Stimulated activated CD8-positive, alpha-beta memory T cell treated with anti-CD3 and anti-CD28 coated beads, Interleukin-4, amount 100 ng/mL, for 24 hours (primary cell): ENCODE measurements at places on chromosomes 13 and 19.

GRCh38 chr13:93690139-93690538 is 463.5 kb downstream of the GPC6 start:
- no peak for DNase-seq

GRCh38 chr13:65913173-65913572 is 1317.0 kb downstream of the PCDH9 start:
- DNase-seq, result no peak

- no peak for DNase-seq
These were observed 43.7 kb downstream of the FRY start for GRCh38 chr13:32075170-32075851.

DNA sequence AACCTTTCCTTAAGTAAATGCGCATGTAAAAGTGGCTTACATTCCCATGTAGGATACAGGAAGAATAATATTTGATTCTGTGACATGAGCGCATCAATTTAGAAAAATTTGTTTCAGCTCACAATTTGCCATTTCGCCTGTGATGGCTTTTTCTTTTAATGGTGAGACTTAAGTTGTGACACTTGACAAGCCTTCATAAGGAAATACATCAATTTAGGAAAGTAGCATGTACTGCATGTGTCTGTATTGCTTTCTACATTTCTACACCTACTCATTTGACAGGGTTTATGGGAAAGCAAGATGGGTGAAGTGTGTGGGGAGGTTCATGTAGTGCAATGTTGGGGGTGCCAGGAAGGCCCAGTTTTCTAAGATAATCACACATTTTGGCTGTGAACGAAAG is 12.1 kb upstream of the SCEL start:
- DNase-seq, result no peak

DNA sequence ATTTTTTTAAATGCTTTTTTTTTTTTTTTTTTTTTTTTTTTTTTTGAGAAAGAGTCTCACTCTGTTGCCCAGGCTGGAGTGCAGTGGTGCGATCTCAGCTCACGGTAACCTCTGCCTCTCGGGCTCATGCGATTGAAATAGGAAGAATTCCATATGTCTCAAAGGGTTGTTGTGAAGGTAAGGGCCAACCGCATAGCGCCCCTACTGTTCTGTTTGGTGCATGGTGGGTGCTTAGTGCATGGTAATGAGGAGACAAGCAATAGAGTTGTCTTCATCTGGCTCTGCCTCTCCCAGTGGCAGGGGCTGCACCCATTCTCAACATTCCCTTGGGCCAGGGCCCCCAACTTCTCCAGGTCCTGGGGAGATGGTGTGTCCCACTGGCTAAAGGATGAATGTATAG is 68.7 kb downstream of the RASL11A start:
- DNase-seq, result no peak

DNA sequence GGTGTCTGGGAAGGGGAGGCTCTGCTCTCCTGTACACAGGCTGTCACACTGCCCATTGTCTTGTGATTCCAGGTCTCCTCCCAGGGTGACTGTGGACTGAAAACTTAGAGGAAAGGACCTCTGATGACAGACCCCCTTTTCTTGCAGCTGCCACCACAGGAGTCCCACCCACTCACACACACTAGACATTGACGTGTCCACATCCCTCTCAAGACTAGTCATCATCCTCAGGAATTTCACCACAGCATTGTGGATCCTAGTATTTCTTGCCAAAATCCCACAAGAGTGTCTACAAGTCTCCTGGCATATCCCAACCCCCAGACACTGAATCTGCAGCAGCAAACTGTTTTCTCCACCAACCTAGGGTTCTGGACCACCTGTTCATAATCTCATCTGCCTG is 5.3 kb downstream of the ZNF85 start:
- DNase-seq, result no peak

DNA sequence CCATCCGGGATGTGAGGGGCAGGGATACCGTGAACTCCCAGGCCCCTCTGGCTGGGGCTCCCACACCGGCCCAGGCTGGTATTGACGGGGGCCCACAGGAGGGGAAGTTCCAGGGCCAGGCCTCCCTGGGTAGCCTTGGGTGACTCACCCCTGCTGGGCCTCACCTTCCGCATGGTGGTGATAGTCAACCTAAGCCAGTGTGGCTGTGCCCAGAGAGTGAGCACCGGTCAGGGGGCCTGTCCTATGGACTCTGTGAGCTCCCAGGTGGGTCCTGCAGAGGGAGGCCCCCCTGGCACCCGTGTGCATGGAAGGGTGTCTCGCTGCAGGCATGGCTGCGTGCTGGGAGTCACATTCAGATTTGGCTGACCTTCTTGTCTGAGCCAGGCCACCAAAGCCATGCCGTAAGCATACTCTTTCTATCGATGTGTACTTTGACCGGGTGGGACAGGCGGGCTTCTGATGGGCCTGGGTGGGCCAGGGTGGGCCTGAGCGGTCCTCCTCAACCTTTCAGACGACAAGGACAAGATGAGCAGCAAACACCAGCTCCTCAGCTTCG is 27.6 kb downstream of the DHX34 start:
- DNase-seq, result no peak

GRCh38 chr13:23472189-23472588 is 38.7 kb upstream of the SACS start:
- DNase-seq, result no peak

- no peak for DNase-seq
These were observed 6.2 kb downstream of the RPL28 start for GRCh38 chr19:55391702-55392615.

- no peak for DNase-seq
These were observed 374.5 kb upstream of the NBEA start for GRCh38 chr13:34567597-34567996.

- no peak for DNase-seq
These were observed 257.9 kb downstream of the COG6 start for GRCh38 chr13:39913339-39913738.

- no peak for DNase-seq
These were observed 5.9 kb upstream of the CCL25 start for GRCh38 chr19:8046569-8047165.

- DNase-seq, result no peak
These were observed 4.3 kb downstream of the ERCC1 start for GRCh38 chr19:45419396-45419795.

DNA sequence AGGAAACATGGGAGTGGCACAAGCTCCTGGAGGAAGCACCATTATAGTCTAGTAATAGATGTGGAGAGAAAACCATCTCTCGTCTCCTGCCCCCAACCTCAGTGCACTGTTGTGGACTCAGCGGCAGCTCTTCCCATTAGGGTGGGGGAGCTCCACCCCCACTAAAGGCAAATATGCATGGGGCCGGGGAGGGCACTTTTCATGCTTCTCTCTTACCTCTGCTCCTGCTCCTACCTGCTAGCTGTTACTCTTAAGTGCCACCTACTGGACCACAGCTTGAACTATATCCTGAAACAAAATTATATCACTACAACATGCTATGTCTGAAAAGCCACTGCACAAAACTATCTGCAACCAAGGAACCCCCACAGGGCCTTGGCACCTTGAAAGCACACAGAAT is 112.6 kb upstream of the DACH1 start:
- no peak for DNase-seq

- DNase-seq, result no peak
These were observed 44.0 kb downstream of the MIPEP start for GRCh38 chr13:23845105-23845725.

DNA sequence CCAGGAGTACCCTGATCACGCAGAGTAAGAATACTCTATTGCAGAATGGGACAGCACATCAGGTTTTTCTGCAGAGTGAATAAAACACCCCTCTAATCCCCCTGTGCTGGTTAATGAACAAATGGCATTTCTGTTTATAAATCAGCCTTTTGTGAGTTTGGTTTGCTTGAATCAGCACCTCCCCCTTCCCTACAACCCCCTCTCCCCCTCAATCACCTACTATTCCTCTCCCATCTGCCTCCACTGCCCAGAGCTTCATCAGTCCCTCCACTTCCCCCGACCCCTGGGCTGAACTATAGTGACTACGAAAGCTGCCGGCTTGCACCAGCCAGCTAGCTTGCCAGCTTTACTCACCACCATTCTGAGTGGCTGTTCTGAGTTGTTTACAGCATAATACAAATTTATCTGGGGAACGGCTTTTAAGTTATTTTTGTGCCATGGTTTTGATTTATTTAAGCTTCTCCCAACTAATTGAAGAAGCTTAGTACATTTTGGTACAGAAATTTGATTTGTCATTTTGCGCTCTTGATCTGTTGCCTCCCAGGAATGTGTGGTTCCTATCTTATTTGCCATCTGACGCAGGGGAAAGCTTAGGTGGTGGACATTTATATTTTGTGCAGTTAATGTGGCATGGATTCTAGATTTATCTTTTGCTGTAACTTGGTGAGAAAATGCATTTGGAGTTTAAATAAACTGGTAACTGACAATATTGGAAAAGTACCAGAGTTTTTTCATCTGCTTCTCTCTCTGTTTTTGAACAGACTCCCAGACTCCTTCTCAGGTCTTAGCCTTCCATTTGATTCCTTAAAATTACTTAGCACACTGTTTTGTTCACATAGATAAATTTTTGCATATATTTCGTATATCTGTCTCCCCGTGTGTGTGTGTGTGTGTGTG is 41.7 kb upstream of the WDFY2 start:
- no peak for DNase-seq

DNA sequence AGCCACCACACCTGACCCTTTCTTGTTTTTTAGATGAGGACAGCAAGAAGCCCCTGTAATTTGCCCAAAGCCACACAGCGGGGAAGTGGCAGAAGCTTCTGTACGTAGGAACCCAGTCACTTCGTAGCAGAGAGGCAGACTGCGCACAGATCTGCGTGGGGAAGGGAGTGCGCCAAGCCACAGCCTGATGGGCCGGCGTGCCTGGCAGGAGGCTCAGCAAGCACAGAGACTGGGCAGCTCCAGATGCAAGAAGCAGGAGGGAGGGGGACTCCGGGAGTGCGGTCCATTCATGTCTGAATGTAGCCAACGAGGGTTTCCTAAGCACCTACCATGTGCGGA is 347 bp upstream of the TJP3 start:
- DNase-seq, result no peak

GRCh38 chr19:1258707-1259205 is 10.4 kb downstream of the MIDN start:
- DNase-seq, result no peak

DNA sequence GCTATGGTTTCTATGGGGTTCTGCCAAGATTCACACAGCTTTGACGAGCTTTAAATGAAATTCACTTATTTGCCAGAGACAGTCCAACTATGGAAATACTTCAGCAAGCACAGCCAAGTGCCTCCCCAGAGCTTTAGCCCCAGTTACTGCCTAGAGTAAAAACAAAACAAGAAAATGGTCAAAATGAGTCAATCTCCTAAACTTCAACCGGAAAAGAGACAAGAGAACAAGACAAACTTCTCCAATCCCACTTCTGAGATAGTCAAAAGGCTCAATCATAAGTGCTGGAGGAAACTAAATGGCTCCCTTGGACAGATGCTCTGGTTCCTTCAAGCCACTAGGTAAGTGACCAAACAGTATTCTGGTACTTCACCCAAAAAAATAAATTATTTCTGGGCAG is 65.8 kb downstream of the KATNAL1 start:
- no peak for DNase-seq

GRCh38 chr19:13163609-13164342 is 13.6 kb downstream of the IER2 start:
- no peak for DNase-seq

GRCh38 chr13:37368501-37368900 is 230.1 kb downstream of the POSTN start:
- no peak for DNase-seq

GRCh38 chr13:31179754-31180153 is 18.1 kb upstream of the HSPH1 start:
- no peak for DNase-seq

GRCh38 chr13:51003642-51004041 is 94.1 kb downstream of the RNASEH2B start:
- no peak for DNase-seq

GRCh38 chr13:58376775-58377174 is 745.2 kb downstream of the PCDH17 start:
- DNase-seq, result no peak

DNA sequence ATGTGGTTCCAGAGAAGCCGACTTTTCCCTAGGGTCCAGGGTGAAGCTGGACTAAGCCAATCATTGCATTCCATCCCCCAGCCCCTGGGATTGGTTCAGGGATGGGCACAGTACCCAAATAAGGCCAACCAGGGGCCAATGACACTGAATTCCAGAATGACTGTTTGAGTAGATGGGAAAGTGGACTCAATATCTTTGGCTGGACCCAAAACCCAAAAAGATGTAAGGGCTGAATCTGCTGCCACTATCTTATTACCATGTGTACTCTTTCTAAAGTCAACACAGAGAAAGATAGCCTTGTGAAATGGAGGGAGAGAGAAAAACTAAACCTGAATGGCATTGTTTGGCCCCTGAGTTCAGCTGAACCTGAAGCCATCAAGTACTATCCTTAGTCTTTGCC is 39.2 kb upstream of the TNFSF11 start:
- no peak for DNase-seq

GRCh38 chr19:5553892-5554291 is 13.9 kb downstream of the TINCR start:
- no peak for DNase-seq

- DNase-seq, result no peak
These were observed 212.5 kb upstream of the IRS2 start for GRCh38 chr13:109998684-109999533.

GRCh38 chr13:33014291-33014690 is 1.9 kb upstream of the KL start:
- DNase-seq, result no peak

GRCh38 chr13:25860862-25861261 is 191.0 kb downstream of the SHISA2 start:
- DNase-seq, result no peak

GRCh38 chr19:1884719-1885334 is 469 bp downstream of the ABHD17A start:
- no peak for DNase-seq

GRCh38 chr19:6826281-6826920 is 53.9 kb downstream of the VAV1 start:
- DNase-seq, result no peak

DNA sequence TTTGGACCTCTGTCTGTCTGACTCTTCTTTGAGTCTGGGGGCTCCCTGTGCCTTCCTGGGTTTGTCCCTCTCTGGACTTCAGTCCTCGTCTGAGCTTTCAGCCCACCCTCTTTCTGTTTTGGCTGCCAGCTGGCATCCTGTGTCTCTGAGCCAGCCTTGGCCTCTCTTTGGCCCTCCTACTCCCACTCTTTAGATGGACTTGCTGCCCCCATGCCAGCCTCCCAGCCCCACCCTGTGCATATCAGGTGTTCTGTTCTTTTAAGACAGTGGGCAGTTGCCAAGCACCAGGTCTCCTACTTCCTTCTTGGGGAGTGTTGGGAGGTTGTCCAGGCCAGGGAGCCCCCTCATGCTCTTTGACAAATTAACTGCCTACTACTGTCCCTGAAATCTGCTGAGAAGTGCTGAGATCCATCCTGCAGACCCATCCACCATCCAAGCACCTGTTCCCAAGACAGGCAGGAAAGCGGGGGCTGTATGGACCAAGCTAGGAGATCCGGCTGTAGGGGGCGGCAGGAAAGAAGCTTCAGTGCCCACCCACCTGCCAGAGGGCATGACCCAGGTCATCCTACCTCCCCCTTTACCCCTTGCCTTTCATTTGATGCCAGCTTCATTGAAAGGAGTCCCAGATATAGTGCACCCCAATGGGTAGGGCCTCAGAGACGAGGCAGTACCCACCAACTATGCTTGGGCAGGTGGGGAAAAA is 9.6 kb downstream of the CIC start:
- DNase-seq, result no peak
